Activated T-helper 17 cell treated with anti-CD3 and anti-CD28 coated beads, Interleukin-2, amount 50 U/mL, for 72 hours (primary cell): ENCODE measurements at places on chromosomes 12 and 14. TPM values are rescaled to one million over a fixed set of nuclear protein-coding genes. Genes with fewer than 3 reads are reported as not detected.

RERGL gene
- total RNA-seq: not detected

DNA sequence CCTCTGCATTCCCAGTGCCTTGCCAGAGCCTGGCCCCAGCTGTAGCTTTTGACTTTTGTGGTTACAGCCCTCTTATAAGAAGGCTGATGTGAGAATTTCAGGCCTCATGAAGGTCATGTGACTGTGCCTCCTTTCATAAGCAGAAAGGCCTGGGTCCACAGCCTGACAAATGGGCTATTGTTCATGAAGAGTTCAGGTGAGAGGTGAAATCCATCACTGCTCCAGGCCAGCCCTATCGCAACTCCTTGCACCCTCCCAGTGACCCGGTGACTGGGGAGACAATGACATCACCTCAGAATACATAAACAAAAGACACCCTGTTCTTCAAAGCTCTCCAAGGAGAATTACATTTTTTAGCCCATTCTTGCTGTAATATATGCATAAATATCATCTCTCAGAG is 321.5 kb downstream of the PCNX1 start:
- ATAC-seq: no peak

GRCh38 chr12:71558445-71558844 is 105.2 kb downstream of the ZFC3H1 start:
- no peak for ATAC-seq

GRCh38 chr14:24556756-24557155 is 19.3 kb downstream of the CTSG start:
- no peak for ATAC-seq

GRCh38 chr14:104111301-104112112 is 26.0 kb downstream of the ASPG start:
- no peak for ATAC-seq

MYH6 gene
- 0.82 TPM for total RNA-seq

DNA sequence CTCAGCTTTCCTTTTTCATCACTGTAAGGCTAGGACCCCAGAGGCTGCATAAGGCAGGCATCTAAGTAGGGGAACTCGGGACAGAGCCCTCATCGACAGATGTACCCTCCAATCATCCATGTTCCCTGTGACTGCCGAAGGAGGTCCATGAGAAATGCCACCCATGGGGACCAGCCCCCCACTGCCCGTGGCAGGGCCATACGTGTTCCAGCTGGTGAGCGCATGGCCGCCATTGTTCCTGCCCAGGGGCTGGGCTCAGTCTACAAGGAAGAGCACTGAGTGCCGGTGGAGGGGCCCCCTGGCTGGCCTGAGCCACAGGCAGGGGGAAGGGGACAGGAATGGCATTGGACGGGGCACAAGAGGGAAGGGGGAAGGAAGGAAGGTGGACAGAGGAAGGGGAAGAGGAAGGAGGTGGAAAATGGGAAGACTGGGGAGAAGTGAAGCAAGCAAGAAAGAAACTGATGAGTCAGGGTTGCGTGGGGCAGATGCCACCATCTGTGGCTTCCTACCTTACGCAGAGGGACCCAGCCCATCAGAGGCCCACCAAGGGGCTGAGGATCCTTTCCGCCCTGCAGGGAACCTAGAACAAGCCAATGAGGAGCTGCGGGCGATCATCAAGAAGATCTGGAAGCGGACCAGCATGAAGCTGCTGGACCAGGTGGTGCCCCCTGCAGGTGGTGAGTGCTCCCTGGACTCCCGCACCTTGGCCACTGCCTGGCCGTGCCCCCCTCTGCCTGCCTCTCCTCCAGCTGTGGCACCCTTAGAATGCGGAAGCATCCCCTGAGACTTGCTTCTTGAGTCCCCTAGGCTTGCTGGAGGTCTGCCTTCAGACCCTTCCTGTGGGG is 120.6 kb upstream of the FKBP4 start:
- no peak for ATAC-seq

DNA sequence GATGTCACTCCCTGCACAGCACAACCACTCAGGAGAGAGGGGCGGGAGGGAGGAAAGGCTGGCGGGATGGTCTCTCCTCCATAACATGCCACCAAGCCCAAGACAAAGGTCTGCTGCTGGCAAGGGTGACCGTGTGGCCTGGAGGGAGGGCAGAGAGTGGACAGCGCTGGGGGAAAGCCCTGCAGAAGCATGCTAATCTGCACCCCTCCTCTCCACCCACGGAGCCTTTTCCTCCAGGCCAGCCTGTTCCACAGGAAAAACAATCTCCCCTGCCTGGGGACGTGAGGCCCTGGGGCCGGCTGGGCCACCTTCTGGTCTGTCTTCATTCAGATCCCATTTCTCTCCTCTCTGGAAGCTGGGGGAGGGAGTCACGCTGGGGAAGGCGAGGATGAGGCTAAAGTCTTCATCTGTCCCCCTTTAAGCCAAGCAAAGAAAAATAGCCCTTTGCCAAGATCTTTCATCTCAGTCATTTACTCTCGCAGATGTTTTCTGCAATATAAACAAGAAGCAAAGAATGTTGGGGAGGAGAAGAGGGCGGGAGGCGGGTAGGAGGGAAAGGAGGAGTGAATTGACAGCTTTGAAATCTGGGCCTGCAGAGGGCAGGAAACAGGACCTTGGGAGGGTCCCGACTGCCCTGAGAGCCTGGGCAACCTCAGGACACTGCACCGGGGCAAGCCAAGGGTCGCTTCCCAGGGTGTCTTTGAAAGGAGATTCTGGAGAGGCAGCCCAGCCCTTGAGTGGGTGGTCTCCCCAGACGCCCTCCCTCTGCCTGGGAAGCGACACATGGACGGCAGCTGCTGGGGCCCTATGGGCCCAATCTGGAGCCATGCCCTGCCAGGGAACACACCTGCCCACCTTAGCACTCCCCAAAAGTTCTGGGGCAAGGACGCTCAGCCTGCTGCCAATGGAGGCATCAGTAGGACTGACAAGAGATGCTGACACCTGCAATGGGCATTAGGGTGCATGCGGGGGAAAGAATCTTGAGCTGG is 133.6 kb downstream of the ZFP36L1 start:
- no peak for ATAC-seq

DNA sequence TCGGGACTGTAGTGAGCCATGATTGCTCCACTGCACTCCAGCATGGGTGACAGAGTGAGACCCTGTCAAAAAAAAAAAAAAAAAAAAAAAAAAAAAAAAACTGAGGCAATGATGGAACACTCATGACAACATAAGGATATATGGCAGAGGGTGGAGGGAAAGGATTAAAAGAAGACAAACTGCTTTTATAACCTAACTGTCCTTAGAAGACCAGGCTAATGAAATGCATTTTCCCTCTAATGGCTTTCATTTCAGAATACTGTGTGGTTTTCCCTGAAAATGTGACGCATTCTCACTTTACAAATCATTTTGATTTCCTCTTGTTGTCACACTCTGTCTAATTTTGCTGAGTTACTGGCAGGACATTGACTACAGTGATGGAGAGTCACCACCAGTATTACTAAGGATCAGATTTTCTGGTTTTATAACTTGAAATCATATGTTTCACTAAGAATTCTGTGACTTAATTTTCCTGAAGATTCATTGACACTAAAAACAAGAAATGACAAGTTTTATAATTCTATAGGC is 137.6 kb upstream of the SSTR1 start:
- peak; percentile 68 for ATAC-seq

DNA sequence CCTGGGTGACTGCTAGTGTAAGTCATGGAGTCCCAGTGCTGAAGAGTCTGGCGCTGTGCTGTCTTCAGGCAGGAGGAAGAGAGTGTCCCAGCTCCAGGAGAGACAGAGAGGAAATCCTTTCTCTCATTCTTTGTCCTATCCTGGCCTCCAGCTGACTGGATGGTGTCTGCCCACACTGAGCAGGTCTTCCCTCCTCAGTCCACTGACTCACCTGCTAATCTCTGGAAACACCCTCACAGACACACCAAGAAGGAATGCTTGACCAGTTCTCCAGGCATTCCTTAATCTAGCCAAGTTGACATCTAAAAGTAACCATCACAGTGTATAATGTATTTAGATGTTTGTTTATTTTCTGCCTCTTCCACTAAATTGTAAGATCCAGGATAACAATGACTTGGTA is 53.9 kb downstream of the EMP1 start:
- no peak for ATAC-seq

MLEC gene
- 58.6 TPM for total RNA-seq

GRCh38 chr14:100362311-100362927 is 39.3 kb downstream of the SLC25A47 start:
- ATAC-seq: no peak

DNA sequence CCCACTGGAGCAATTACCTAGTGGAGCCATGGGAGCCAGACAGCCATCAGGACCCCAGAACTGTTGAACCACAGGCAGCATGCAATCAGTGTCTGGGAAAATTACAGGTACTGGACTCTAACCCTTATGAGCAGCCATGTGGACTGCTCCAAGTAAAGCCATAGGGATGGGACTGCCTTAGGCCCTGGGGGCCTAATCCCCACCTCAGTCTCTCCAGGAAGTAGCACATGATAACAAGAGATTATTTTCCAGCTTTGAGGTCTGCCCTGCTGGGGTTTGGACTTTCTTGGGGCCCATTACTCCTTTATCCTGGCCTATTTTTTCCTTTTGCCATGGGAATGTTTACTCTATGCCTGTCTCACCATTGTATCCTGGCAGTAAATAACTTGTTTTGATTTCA is 226.8 kb downstream of the AEBP2 start:
- ATAC-seq: no peak

- no peak for ATAC-seq
These were observed 78.0 kb upstream of the IFNG-AS1 start for GRCh38 chr12:67911275-67911600.

GRCh38 chr12:64782191-64782876 is 23.1 kb upstream of the GNS start:
- ATAC-seq: no peak

TMEM121 gene
- total RNA-seq: 12.3 TPM

DNA sequence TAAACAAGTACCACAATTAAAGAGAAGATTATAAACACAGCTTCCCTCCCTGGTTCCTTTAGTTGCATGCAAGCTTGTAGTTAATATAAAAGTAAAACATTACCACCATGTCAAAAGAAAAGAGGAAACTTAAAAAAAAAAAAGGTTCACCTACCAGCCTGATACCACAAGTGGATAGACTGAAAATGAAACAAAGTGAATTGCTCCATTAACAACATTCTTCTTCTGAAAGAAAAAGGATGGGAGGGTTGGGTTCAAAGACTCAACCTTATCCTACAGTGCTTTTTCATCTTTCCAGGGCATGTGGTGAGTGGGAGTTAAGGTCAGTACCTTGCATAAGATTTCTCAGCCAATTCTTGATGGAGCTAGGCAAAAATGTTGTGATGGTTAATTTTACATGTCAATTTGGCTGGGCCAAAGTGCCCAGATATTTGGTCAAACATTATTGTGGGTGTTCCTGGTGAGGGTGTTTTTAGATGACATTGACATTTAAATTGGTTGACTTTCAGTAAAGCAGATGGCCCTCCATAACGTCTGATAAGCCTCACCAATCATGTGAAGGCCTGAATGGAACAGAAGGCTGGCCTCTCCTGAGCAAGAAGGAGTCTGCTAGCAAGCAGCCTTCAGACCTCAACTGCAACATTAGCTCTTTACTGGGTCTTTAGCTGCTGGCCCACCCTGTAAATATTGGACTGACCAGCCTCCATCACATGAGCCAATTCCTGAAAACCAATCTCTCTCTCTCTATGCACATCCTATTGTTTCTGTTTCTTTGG is 28.8 kb downstream of the VCPKMT start:
- ATAC-seq: no peak

- no peak for ATAC-seq
These were observed 244.0 kb upstream of the DAAM1 start for GRCh38 chr14:58944343-58944967.

DNA sequence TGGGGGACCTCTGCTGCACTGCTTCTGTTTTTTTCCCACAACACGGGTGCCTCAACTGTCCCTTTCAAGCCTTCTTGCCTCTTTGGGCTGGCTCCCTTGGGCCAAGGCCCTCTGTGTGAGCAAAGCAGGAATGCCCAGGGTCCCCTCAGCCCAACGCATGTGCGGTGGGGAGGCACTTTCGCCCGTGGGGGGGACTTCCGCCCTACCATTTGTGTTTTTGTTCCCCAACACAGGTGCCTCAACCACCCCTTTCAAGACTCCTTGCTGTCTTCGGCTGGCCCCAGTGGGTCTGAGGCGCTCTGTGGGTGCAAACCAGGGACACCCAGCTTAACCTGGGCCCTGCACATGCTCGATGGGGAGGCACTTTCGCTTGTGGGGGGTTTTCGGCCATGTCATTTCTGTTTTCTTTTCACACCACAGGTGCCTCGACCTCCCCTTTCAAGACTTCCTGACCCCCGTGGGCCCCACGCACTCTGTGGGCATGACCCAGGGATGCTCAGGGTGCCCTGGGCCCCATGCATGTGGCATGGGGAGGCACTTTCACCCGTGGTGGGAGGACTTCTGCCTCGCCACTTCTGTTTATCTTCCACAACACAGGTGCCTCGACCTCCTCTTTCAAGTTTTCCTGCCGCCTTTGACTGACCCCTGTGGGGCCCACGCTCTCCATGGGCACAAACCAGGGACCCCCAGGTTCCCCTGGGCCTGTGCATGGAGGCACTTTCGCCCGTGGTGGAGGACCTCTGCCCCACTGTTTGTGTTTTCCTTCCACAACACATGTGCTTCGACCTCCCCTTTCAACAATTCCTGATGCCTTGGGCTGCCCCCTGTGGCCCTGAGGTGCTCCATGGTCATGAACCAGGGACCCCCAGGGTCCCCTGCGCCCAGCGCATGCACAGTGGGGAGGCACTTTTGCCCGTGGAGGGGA is 365.7 kb downstream of the ALG10 start:
- ATAC-seq: no peak

VWF gene
- 0.08 TPM for total RNA-seq

GLIPR1L1 gene
- not detected for total RNA-seq

DNA sequence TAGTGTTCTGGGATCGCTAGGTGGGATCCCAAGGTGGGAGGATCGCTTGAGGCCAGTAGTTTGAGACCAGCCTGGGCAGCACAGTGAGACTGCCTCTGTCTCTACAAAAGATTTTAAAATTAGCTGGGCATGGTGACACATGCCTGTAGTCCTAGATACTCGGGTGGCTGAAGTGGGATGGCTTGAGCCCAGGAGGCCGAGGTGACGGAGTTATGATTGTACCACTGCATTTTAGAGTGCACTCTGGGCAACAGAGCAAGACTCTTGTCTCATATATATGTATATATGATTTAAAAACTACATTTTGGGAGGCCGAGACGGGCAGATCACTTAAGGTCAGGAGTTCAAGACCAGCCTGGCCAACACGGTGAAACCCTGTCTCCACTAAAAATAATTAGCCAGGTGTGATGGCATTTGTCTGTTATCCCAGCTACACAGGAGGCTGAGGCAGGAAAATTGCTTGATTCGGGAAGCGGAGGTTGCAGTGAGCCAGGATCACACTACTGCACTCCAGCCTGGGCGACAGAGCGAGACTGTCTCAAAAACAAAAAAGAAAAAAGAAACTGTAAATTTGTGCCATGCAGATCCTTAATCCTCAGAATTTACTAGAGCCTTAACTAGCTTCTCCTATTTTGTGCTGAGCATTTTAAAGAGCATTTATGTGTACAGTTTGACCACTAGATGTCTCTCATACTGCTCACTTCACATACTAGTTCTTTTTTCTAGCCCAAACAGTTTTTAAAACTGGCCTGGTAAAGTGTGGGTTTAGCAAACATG is 114.8 kb downstream of the MON2 start:
- ATAC-seq: peak; percentile 47

PAPLN gene
- 1.1 TPM for total RNA-seq
